ENCODE measurements at places on chromosomes 11 and 22.

GRCh38 chr11:116955548-116955947 is 118.1 kb upstream of the APOA1 start:
- no peak for DNase-seq

- DNase-seq: no peak
These were observed 82.3 kb downstream of the TBC1D22A start for GRCh38 chr22:46844606-46845210.

DNA sequence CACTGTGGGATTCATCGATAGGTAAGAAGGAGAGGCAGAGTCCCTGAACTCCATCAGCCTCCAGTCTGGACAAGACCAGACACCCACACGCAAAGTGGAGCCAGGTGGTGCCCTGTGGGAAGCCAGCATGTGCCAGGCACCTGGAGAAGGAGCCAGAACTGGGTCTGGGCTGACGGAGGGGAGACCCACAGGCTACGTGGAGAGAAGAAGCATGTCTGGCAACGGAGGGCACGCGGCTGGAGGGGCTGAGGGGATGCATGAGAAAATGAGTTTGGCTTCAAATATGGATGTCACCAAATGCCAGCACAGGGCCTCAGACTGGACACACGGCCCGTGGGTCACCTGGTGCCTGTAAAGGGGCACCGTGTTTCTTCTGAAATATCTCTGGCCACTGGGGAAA is 55.7 kb downstream of the LINC01488 start:
- no peak for DNase-seq

- no peak for DNase-seq
These were observed 54.5 kb upstream of the ZBTB44 start for GRCh38 chr11:130369141-130369691.

- no peak for DNase-seq
These were observed 137.3 kb upstream of the RASSF10 start for GRCh38 chr11:12871788-12872321.

- DNase-seq: peak; percentile 53
These were observed 621 bp downstream of the TSPO start for GRCh38 chr22:43152003-43152356.

GRCh38 chr22:41828516-41828915 is 4.4 kb upstream of the SREBF2 start:
- DNase-seq: peak; percentile 87

GRCh38 chr11:134069426-134070341 is 812 bp downstream of the JAM3 start:
- DNase-seq: peak; percentile 55

DNA sequence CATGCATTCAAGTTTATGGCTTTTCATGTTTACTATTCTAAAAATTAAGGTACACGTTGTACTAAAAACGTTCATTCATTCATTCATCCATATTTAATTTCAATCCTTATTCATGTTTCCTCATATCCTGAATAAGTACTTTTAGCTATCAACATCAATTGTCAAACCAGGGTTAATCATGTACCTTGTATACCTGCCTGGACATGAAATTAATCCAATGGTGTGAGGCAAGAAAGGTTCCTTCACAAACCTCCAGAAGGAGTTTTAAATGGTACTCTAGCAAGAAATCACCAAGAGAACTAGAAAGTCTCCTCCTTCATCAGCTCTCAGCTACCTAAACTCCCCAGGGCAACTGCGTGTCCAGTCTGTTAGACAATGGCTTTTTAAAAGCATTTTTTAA is 33.4 kb downstream of the TMEM123 start:
- no peak for DNase-seq

DNA sequence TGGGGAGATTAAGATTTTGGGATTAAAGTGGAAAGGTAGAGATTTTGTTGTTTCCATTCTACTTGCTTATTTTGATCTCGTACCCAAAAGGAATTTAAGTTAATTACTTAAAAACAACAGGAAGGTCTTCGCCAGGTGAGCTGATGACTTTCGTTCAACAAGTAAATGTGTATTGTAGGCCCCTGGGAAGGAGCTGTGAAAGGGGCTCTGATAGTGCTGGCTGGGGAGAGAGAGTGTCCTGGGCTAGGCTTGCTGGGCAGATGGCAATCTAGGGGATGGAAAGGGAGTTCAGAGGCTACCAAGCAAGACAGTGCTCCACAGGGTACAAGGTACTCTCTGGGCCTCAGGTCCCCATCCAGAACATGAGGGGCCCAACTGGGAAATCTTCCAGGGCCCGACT is 189.4 kb downstream of the CEP164 start:
- DNase-seq: no peak

GRCh38 chr22:34934261-34934660 is 131.7 kb upstream of the ISX start:
- DNase-seq: no peak

DNA sequence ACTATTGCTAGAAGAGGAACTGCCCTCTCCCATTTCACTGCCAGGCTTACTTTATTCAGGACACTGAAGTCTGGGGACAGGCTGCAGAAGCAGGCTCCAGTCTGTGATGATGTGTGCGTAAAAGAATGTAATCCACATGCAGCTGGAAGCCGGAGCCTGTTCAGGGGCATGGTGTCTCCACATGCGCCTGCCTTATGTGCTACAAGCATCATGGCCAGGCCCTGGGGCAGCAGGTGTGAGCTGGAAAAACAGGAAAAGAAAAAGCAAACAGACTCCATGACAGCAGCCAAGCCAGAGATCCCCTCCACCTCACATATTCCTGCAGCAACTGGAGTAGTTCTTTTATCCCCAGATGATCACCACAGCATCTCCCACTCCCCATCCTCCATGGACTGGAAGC is 33.4 kb downstream of the ARFGAP2 start:
- DNase-seq: peak; percentile 55

GRCh38 chr11:113313601-113314000 is 782 bp upstream of the TTC12 start:
- no peak for DNase-seq

- peak; percentile 56 for DNase-seq
These were observed 241.2 kb upstream of the SYN3 start for GRCh38 chr22:33299245-33299956.

- DNase-seq: peak; percentile 44
These were observed 439 bp downstream of the LMO1 start for GRCh38 chr11:8263109-8263768.

DNA sequence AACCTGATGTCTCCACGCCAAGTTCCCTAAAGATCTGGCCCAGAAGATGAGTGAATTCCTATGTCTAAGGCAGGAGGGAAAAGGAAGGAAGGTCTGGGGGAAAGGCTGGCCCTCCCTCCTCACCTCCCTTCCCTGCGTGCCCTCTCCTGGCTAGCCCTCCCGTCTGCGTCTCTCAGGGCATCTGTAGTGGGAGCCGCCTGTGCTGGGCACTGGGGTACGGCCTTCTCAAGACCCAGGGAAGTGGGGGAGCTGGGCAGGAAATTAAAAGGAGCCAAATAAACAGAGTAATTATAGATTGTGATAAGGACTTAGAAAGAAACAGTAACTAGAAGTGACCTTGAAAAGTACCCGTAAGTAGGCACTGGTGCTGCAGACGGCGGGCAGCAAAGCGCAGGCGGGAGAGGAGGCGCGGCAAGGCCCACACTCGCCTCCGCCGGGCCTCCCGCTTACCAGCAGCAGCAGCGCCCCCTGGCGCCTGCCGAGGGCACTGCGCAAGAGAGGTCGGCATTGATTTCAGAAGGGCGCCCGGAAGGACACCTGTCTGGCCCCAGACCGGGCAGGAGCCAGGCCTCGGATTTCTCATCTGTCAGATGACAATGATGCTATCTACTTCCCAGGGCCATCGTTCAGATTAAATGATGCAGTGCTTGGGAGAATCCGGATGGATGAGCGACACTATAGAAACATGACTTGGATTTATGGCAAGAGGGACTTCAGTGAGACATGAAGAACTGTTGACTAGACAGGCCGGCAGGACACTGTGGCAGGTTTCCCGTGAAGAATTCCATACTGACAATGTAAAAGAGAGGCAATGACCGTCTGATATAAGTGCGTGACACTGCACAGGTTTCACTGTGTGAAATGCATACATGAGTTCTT is 7.3 kb downstream of the KCNJ1 start:
- no peak for DNase-seq

GRCh38 chr22:36923131-36923788 is 9.8 kb downstream of the CSF2RB start:
- no peak for DNase-seq

- peak; percentile 34 for DNase-seq
These were observed 533.1 kb upstream of the TENM4 start for GRCh38 chr11:79973721-79974617.

DNA sequence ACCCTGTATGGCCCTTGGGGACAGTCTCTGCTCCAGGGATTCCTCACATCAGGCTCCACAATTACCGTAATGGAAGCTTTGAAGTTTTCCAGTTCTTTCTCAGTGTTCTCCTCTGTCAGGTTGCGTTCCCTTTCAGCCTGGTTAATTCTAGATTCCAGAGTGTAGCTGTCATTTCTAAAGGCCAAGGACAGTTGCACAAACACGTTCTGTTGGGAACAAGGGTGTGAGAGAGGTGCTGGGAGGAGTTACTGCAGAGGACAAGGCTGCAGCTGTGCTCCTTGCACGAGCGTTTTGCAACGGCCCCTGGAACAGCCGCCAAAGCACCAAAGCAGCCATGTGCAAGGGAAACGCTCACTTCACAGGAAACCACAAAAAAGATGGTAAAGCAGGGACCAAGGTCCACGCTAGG is 35.9 kb upstream of the LYVE1 start:
- no peak for DNase-seq

- peak; percentile 62 for DNase-seq
These were observed 723 bp downstream of the FOXRED2 start for GRCh38 chr22:36505998-36506635.

GRCh38 chr22:39026509-39027150 is 5.7 kb downstream of the APOBEC3D start:
- no peak for DNase-seq

GRCh38 chr22:49182416-49182815 is 645.3 kb downstream of the BRD1 start:
- no peak for DNase-seq

GRCh38 chr11:34501949-34502348 is 11.6 kb downstream of the ELF5 start:
- DNase-seq: no peak

GRCh38 chr11:394034-394857 is at the start of gene PKP3:
PKP3 (plus strand) TSS chr11:394209; CDS start chr11:394293, 84 bp downstream.
- peak; percentile 42 for DNase-seq

DNA sequence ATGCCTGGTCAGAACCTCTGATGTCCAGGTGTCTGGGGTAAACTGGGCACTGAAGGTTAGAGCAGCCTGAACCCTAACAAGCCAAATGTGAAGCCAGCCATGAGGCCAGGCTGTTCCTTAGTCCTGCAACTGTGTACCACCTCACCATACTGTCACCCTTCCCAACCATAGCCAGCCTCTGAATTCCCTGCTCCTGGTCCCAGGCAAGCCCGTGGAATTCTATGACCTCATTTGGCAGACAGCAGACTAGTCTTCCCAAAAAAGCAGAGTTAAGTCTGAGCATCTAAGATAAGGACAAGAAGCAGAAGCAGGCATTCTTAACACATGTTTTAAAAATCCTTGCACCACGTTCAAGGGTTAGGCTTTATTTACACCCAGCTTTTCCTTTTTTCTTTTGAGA is 134.8 kb downstream of the C11orf58 start:
- no peak for DNase-seq

- peak; percentile 83 for DNase-seq
These were observed 15.3 kb upstream of the MRTFA start for GRCh38 chr22:40651563-40652501.

DNA sequence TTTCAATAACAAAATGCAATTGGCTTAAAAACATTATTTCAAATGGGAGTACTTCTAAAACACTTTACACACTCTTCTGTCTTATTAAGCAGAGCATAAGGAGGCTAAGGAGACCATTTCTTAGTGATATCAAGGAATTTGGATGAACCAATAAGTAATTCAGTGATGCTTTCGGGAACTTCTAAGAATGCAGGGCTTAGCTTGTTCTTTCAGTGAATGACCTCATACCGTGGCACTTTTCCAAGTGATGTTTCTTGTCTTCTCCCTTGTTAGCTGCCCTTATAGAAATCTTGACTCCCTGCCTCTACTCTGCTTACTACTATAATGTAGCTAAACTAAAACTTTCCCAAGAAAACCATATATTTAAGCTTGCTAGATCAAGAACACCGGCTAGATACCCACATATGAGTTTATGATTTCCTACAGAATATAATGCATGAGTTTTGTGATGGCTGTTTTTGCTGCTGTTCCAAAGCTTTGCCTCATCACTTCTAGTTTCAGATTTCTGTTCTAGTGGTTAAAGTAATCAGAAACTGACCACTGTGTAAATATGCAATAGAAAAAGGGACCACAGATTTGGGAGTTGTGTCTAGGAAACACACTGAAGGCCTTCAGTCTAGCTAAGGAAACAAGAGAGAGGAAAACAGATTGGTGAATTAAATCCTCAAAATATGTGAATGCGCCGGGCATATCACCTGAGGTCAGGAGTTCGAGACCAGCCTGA is 37.5 kb upstream of the STK33 start:
- no peak for DNase-seq

DNA sequence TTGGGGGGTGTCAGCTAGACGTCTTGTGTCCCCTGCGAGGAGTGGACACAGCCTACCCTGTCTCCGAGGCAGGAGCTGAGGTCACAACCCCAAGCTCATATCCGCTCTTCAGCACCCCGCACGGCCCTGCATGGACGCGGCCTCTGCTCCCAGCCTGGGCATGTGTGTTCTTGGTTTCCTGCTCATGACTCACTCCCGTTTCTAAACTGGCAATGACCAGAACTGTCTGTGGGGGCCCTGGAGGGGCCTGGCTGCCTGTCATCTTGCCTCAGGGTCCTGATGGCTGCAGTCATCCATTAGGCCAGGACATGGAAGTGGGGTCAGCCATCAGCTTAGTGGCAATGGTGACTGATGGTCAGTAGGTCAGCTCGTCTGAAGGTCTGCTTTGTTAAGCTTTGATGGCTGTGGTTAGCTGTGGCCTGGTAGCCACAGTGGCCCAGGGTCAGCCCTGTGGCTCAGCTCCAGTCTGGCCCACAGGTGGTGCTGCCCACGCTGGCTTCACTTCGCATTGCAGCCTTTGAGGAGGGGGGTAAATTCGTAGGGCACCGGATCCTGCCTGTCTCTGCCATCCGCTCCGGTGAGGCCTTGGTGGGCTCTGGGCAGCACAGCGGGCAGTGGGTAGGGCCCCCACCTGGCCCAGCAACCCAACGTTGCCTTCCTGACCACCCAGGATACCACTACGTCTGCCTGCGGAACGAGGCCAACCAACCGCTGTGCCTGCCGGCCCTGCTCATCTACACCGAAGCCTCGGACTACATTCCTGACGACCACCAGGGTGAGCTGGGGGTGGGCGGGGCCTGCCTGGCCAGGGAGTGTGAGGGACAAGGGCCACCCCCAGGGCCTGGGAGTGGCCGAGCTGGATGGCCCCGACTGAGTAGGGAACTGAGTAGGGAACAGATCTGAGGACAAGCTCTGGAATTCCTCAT is 12.0 kb downstream of the PLCB3 start:
- no peak for DNase-seq

- no peak for DNase-seq
These were observed 26.1 kb upstream of the BAIAP2L2 start for GRCh38 chr22:38136607-38137006.

All from NCI-H1417 (cell line).